Fibroblast of the conjunctiva (primary cell): ENCODE measurements at places on chromosomes 16 and 17.

GRCh38 chr17:34248511-34249024 is 6.5 kb upstream of the CCL2 start:
- no peak for DNase-seq

- DNase-seq: no peak
Measured at GRCh38 chr16:69114976-69115355, 9.5 kb downstream of the HAS3 start.

GRCh38 chr16:2840914-2841313 is 10.8 kb downstream of the ZG16B start:
- DNase-seq: no peak

GRCh38 chr17:17921192-17922069 is 50.8 kb downstream of the TOM1L2 start:
- peak; percentile 91 for DNase-seq

DNA sequence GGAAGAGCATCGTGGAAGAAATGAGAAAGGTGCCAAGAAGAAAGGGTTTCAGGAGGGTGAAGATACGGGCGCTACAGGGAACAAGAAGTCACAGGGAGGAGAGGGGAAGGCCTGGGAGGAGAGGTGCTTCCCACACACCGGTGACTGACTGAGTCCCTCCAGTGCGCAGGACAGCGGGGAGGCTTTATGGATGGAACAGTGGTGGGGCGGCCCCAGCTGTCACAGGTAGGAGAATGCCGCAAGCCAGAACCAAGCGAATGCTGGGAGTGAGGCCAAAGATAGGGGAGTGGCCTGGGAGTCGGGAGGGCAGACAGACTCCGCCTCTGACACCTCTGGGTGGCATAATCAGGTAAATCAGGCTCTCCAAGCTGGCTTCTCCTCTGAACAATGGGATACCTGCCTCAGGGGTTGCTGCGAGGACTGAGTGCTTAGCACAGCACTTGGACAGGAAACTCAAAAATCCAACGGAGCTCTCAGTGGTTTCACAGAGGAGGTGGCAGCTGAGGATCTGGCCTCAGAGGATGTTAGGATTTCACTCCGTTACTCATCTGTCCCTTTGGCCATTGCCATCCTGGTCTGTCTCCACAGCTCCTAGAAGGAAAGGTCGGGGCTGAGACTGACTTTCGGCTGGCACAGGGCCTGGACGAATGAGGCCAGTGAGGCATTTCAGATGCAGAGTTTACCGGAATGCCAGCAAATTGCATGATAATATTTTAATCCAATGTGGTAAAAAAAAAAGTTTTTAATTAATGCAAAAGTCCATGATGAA is 717 bp upstream of the CNP start:
- DNase-seq: no peak

DNA sequence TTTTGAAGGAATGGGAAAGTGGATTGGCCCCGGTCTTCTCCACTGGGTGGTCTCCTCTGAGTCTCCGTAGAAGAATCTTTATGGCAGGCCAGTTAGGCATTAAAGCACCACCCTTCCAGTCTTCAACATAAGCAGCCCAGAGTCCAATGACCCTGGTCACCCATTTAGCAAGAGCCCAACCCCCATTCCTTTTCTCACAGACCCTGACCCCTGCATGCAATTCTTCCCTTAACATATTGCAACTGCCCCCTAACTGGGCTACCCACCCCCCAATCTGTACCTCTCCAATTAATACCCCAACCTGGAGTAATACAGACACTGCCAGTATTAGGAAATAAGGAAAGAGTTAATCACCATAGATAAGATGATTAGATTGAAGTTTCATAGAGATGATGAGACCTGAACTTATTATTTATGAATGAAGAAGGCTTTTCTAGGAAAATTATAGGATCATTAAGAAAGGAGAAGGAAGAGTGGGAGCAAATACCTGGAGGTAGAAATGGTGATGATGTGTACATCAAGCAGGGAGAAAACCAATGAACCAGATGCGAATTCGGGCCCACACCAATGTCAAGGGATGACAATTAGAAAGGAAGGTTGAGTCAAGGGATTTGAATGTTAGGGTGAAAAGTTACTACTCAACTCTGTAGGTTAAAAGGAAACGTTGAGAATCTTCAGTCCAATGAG is 2.4 kb downstream of the CCL2 start:
- no peak for DNase-seq
